ENCODE measurements at places on chromosomes 2 and 18. TPM values are rescaled to one million over a fixed set of nuclear protein-coding genes. Genes with fewer than 3 reads are reported as not detected.

The HAUS1 gene
- total RNA-seq, result 20.7 TPM

The GCG gene
- not detected for total RNA-seq

The CD302 gene
- 1.3 TPM for total RNA-seq

DNA sequence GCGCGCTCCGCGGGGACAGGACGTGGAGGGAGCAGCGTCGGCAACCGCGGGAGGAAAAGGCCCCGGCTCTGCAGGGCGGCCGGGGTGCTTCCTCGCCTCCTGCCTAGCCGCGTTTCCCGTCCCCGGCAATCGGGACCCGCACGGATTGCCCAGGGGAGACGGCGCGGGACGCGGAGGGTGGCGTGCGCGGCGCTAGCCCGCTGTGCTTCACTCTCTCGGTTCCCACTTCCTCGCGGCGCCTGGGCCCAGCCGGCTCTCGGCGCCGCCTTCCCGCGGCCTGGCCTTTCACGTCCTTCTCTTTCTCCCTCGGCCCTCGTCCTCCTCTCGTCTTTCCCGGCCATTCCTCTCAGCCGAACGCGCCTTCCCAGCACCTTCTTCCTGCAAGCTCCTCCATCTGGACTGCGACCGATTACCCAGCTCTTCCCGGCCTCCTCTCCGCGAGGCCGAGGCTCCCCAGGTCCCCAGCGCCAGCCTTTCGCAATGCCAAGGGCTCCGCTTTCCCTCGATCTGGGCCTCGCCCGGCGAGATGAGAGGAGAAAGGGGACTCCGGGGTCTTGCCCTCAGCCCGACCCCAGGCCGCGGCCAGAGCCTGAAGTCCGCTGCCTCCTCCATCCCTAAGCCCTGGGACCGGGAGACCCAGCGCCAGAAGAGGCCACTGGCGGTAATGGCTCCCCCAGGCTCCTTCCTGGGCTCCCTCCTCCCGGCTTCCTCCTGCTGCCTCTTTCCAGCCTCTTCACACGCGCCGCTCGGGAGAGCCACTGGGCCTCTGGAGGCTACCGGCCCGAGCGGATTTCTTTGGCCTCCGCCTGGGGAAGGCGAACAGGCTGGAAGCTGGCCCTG is 34.3 kb upstream of the ATP6V1B1 start:
- no peak for DNase-seq
- H3K4me3 ChIP-seq, result peak overlapping the region; percentile 75
- no peaks in the 10 kb centered on the region for H3K36me3 ChIP-seq
- no peak overlapping the region for H3K27ac ChIP-seq

GRCh38 chr2:106261871-106262321 is 67.8 kb upstream of the UXS1 start:
- H3K4me3 ChIP-seq, result no peak overlapping the region
- no peak overlapping the region for H3K27ac ChIP-seq
- DNase-seq, result no peak
- H3K27me3 ChIP-seq, result no peaks in the 10 kb centered on the region

- no peaks in the 10 kb centered on the region for H3K36me3 ChIP-seq
- H3K27ac ChIP-seq, result no peak overlapping the region
- H3K4me1 ChIP-seq, result no peaks in the 10 kb centered on the region
- no peak for DNase-seq
- no peaks in the 10 kb centered on the region for H3K27me3 ChIP-seq
Observed at GRCh38 chr2:181784556-181784955, 104.2 kb upstream of the NEUROD1 start.

DNA sequence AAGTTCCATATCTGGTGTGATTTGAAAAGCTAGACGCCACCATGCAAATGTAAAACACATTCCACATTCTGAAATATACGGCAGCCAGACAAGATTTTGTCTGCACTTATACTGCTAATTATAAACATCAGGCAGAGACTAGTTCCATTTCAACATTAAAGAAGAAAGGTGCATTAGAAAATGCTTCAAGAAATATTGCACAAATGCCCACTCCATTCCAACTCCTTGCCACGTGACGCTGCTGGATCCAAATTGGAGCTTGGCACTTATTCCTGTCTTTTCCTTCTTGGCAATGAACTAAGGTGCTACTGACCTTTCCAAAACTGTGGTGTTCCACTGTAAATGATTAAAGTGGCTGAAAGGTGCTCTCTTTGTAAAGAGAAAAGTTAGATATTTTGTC is 6.3 kb downstream of the COL6A3 start:
- peaks cover 6% of the 10 kb centered on the region for H3K27me3 ChIP-seq
- H3K27ac ChIP-seq, result no peak overlapping the region
- H3K4me1 ChIP-seq, result no peaks in the 10 kb centered on the region
- no peak for DNase-seq
- no peak overlapping the region for H3K4me3 ChIP-seq
- H3K36me3 ChIP-seq, result no peaks in the 10 kb centered on the region

- no peaks in the 10 kb centered on the region for H3K36me3 ChIP-seq
- DNase-seq, result no peak
- H3K4me3 ChIP-seq, result no peak overlapping the region
- H3K4me1 ChIP-seq, result peaks cover 1% of the 10 kb centered on the region
Observed at GRCh38 chr2:236052926-236053821, 115.0 kb downstream of the GBX2 start.

DNA sequence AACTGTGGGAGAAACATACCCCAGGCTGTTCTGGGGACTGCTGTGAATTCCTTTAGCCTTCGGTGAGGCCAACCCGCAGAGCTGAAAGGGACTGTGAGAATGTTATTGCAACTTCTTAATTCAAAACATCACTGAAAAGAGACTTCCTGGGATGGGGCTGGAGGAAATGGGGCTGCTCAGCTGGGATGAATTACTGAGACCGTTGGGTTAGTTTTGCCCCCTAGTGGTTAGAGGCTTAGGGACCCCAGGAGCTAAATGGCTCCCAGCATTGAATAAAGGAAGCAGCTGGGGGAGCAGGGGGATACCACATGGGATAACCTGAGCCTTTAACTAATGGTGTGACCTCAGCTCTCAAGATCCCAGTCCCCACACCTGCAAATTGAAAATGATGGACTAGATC is 941.1 kb upstream of the FANCL start:
- no peak overlapping the region for H3K4me3 ChIP-seq
- peaks cover 5% of the 10 kb centered on the region for H3K27me3 ChIP-seq
- H3K27ac ChIP-seq, result no peak overlapping the region
- DNase-seq, result no peak

GRCh38 chr2:189798312-189799029 is 14.2 kb downstream of the PMS1 start:
- DNase-seq, result no peak
- peaks cover 5% of the 10 kb centered on the region for H3K36me3 ChIP-seq
- no peak overlapping the region for H3K27ac ChIP-seq
- H3K4me3 ChIP-seq, result no peak overlapping the region
- H3K27me3 ChIP-seq, result no peaks in the 10 kb centered on the region

GRCh38 chr2:73536133-73536840 is 105.9 kb downstream of the NAT8 start:
- H3K27ac ChIP-seq, result no peak overlapping the region
- no peak overlapping the region for H3K4me3 ChIP-seq
- no peak for DNase-seq

DNA sequence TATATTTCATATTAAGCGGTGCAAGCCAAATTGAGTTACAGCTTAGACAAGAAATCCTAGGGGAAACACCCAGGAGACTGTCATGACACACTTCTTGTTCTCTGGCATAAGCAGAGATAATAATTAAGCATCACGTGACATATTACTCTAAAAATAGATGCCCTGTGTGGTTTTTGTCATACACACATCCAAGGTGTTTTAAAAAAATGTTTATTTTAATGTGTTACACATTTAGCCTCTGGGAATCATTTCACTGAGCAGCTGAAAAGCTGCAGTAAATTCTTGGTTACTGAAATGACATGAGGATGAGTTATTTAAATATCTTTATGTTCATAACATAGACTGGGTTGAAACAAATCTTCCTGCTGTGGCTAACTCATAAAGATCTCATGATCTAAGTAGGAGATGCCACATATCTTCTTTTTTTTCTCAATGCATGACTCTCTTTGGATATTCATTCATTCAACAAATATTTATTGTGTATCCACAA is 38.0 kb upstream of the ERMN start:
- H3K27ac ChIP-seq, result peak overlapping the region; percentile 81
- peaks cover 52% of the 10 kb centered on the region for H3K4me1 ChIP-seq
- H3K27me3 ChIP-seq, result no peaks in the 10 kb centered on the region
- peak overlapping the region; percentile 49 for H3K4me3 ChIP-seq
- peaks cover 9% of the 10 kb centered on the region for H3K36me3 ChIP-seq
- DNase-seq, result no peak

- H3K4me3 ChIP-seq, result no peak overlapping the region
- DNase-seq, result no peak
- H3K27me3 ChIP-seq, result peaks cover 5% of the 10 kb centered on the region
- no peaks in the 10 kb centered on the region for H3K4me1 ChIP-seq
Observed at GRCh38 chr18:59547581-59548182, 149.5 kb downstream of the CCBE1 start.

All from naive thymus-derived CD8-positive, alpha-beta T cell (primary cell).